ENCODE measurements at places on chromosomes 3 and 15. TPM values are rescaled to one million over a fixed set of nuclear protein-coding genes. Genes with fewer than 3 reads are reported as not detected.

The GOLGA8G gene
- not detected for total RNA-seq

DNA sequence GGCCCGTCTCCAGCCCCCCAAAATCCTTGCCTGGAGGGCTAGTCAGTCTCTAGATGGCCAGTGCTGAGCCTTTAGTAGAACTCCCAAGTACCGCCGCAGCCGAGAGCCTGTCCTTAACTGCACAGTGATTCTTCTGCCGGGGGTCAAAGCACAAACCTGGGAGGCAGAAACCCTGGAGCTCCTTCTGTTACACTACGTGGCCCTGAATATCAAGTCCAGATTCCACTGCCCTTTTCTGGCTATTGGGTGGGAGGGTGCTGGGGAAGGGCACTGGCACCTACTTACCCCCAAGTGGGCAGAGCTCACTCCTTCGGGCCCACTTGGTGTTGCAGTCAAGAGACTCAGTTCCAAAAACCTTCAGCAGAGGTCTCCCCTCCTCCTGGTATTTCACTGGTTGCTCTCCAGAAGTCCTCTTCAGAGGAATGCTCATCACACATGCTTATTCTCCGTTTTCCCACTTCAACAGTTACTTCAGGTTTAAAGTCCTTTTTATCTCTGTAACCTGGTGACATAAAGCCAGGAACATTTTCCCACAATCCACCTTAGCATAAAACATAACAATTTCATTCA lies 10.8 kb downstream of the PDHB start:
- DNase-seq, result no peak

The IFT80 gene
- 14.1 TPM for total RNA-seq

The IGSF10 gene
- 5.7 TPM for total RNA-seq

GRCh38 chr15:75832114-75832513 lies 11.1 kb upstream of the UBE2Q2 start:
- DNase-seq, result no peak

DNA sequence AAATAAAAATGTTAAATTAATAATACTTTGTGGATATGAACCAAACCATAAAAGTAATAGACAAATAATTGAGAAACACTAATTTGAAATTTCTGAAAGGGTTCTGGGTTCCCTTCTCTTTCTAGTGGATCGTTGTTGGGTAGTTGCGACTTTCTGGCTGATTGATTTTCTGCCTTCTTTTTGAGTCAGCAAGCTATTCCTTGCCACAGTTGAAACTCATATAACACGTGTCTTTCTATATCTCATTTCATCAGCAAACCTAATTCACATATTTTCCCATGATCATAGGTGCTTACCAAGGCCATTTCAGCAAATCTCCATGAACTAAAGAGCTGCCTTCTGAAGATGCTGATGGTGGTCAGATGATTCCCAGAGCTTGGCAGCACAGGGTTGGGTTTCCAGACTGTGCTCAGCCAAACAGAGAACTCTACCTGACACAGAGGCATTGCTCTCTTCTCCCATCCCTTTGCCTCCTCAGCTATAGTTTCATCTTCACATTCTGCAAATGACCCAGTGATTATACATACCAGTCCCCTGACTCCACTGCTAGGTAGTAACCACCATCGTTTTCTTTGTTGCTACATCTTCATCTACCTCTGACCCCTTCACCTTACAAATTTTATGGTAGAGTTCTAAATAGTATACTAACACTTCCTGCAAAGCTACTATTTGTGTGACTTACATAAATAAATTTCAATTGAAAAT lies 383.9 kb upstream of the DPH6 start:
- DNase-seq, result no peak

DNA sequence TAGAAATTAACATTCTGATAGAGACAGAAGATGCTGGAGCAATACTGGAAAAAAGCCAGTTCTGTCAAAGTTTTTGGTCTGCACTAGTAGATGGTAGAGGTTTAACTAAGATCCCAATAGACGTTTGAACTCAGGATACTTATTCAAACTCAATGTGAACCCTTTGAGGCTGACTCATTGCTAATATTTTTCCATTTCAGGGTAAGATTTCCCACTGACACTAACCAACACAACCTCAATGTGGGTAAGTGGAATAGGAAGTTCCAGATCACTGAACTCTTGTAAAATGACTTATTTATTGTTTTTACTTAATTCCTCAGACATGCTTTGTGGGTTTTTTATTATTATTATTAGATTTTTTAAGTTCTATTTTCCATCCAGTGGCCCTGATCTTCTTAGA lies 1024.8 kb downstream of the EPHA3 start:
- DNase-seq, result no peak

The TAGLN3 gene
- not detected for total RNA-seq

The LRTM1 gene
- total RNA-seq, result not detected

Measured in right atrium auricular region (tissue), 2 donors.